ENCODE measurements at places on chromosomes 4 and X.
A peak's percentile ranks its signal among the peaks of the same experiment; 100 is the strongest.

DNA sequence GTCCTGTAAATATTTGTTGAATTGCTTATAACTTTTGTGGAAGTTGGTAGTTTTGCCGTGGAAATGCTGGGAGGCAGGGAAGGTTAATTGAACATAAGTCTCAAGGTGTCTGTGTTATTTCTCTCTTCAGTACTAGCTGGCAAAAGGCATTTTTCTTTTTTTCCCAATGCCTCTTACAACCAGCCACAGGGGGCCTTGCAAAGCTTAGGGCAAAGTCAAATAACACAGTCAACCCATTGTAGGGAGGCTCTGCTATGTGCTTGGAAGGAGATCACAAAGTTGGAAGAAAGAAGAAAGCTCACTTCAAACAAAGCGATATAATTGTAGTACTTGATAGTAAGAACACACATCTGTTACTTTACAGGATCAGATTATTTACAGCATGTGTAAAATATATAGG is 802.6 kb downstream of the PDHA2 start:
- no peak for DNase-seq

DNA sequence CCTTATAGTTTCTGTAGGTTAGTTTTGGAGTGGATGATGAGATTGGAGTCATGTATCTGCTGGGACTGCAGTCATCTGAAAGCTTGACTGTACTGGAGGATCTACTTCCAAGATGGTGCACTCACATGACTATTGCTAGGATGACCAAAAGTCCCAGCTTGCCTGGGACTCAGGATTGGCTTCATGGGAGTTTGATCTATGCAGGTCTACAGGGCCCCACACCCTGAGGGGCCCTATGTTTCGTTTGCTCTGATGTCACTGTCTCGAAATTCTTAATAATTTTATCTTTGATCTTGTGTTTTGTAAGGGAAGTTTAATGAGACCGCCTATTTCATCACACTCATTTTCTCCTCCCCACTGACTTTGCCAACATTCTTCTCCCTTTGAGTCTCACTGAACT is at the start of gene SMIM9:
Gene SMIM9 (minus strand): TSS at position 101 of the 400 bp plus-strand sequence. CDS start 3,806 bp downstream, outside the sequence.
- DNase-seq: no peak

- no peak for DNase-seq
These were observed 14.9 kb downstream of the SNX12 start for GRCh38 chrX:71053217-71053621.

GRCh38 chrX:133337250-133337649 is 78.0 kb downstream of the GPC4 start:
- no peak for DNase-seq

DNA sequence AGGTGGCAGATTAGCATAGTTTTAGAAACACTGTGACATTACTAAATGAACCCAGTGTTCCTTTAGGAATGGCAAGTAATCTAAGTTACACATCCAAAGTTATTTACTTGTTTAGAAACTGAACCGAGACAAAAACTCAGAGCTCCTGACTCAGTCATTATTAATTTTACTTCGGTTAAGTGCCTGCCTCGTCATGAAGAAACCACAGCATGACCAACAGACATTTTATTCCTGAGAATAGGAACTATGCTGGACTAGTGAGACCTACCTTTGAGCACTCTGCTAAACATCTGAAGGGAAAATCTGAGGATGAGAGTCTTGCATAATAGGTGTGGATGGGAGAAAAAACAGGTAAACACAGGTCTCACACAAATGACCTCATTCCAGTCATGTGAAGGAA is 2.5 kb downstream of the BEX1 start:
- no peak for DNase-seq

DNA sequence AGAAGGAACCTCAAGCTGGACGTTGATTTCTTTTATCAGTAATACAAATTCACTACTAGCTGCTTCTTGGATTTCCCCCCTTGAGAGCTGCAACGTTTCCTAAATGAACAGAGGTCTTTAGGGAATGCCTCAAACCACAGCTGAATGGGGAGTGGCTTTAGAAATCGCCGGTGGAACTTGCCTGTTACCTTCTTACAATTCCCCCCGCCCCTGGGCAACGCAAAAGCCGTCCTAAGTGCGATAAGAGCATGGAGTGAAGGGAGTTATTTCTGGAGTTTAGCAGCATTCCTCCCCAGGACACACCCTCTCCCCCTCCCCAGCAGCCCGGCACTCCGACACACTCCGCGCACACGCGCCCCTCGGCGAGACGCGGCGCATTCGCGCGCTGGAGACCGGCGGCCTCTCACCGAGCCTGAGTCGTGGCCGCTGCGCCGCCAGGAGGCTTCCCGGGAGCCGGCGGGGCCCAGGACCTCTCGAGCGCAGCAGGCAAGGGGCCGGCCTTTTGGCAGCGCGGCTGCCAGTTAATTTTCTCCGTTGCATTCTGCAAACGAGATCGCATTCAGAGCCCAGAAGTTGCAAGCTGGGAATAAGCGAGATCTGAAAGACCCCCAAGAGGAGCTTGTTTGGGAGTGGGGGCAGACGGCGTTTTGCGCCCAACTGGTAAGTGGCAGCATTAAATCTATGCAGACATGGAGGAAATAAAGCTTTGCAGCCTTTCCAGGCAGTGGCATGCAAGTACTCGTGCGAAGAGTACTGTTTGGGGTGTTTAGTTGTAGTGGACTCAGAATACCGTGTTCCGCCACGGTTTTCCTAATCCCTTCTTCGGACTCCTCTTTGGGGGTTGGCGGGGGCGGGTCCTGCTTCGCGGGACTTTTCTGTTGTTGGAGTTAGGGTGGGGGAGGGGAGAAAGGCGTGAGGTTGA is 134.7 kb downstream of the PALLD start:
- DNase-seq: peak; percentile 59

GRCh38 chrX:120768681-120769080 is 107.0 kb downstream of the CT47B1 start:
- DNase-seq: no peak

DNA sequence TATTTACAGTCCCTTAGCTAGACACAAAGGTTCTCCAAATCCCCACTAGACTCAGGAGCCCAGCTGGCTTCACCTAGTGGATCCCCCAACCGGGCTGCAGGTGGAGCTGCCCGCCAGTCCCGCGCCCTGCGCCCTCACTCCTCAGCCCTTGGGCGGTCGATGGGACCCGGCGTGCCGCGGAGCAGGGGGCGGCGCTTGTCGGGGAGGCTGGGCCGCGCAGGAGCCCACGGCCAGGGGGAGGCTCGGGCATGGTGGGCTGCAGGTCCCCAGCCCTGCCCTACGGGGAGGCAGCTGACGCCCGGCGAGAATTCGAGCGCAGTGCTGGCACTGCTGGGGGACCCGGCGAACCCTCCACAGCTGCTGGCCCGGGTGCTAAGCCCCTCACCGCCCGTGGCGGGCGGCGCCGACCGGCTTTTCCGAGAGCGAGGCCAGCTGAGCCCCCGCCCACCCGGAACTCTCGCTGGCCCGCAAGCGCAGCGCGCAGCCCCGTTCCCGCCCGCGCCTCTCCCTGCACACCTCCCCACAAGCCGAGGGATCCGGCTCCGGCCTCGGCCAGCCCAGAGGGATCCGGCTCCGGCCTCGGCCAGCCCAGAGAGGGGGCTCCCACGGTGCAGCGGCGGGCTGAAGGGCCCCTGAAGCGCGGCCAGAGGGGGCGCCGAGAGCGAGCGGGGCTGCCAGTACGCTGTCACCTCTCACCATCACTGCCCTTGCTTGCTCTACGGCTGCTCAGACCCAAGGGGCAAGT is 39.4 kb downstream of the WFS1 start:
- DNase-seq: peak; percentile 58

All from activated CD8-positive, alpha-beta memory T cell treated with anti-CD3 and anti-CD28 coated beads, Interleukin-2, amount 50 U/mL, for 48 hours (primary cell).